T follicular helper cell (primary cell): ENCODE measurements at places on chromosomes 16 and 17.

DNA sequence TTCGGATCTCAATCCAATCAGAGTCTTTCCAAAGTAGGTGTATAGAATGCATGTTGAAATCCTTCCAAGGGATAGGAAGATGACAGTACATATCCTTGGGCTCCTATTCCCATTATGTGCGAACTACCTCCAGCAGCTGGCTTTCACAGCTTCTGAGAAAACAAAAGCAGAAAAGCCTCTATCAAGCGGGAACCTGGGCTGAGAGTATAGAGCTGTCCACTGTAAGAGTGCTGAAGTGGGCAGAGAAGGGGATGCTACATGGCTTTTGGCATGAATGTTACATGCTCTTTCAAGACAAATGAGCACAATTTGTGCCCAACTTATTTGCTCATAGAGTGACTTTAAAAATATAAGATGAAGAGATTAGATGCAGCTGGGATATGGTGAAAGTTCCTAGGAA lies 993.5 kb downstream of the CDH8 start:
- DNase-seq = no peak

DNA sequence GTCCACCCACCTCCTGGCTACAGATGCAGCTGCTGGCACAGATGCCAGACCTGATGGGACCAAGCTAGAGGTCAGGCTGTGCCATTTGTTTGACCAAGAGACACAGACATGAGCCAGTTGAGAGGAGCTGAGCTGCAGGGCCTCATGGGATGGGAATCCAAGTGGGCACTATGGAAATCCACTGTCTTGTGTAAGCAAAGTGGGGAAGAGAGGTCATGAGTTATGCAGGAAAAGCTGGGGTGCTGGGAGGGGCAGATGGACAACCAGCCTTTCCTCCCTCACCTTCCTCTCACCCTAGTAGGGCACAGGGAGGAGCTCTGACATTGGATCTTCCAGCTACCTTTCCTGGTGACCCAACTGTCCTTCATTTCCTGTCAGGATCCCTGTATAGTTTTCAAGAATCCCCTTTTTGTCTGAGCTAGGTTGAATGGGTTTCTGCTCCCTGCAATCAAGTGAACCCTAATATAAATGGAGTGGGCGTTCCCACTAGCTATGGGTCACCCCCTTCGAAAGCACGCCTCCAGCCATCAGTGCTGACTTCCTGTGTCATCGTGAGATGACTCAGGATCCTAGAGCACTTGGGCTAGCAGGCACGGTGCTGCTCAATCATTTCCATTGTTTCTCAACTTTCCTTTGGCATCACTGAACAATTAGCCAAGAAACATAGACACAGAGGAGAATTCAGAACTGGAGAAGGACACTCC lies 13.6 kb downstream of the ATPAF2 start:
- DNase-seq = no peak

- no peak for DNase-seq
These were observed 8.0 kb upstream of the HES7 start for GRCh38 chr17:8131844-8132441.

DNA sequence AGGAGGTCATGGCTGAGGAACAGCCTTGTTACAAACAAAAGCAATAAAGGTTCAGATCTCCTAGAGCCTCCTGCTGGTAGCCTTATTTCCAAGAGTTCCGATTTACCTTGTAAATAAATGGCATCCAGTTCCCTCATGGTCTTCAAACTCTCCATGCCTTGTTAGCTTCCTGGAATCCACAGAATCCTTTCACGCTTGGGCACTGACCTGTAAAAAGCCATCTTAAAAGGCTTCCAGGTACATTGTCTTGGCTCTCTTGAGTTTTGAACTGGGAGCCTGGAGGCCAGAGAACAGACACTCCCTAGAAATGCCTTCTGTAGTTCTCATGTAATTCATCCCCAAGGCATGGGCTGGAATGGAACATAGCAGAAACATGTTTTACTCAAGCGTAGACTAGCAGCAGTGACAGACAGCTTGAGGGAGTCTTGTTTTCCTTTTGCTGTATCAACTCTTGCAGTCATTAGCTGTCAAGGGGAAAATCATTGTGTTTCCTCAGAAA lies 207.9 kb downstream of the SNX29 start:
- no peak for DNase-seq

DNA sequence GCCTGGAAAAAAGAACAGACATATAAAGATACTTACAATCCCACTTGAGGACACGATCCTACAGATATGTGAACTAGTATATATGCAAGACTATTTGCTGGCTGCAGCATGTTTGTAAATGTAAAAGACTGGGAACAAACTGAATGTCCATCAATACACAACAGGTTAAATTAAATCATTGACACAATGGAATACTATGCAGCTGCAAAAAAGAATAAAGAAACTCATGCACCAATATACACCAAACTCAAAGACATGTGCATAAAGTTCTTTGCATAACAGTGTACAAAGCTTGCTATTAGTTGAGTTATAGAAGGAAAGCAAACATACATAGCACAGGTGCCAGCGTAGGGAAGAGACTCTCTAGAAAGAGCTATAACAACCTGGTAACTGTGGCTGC lies 61.9 kb upstream of the SREBF1 start:
- DNase-seq = no peak

GRCh38 chr17:32880671-32881453 lies 3.9 kb upstream of the MYO1D start:
- DNase-seq = no peak

- DNase-seq = no peak
These were observed 4.3 kb downstream of the CTRL start for GRCh38 chr16:67927131-67927941.

- no peak for DNase-seq
These were observed 6.6 kb downstream of the HIC1 start for GRCh38 chr17:2061441-2061958.

- DNase-seq = peak; percentile 60
These were observed 22.1 kb downstream of the COX4I1 start for GRCh38 chr16:85821390-85822135.
